H54 (cell line): ENCODE measurements at places on chromosomes 7 and 10.

DNA sequence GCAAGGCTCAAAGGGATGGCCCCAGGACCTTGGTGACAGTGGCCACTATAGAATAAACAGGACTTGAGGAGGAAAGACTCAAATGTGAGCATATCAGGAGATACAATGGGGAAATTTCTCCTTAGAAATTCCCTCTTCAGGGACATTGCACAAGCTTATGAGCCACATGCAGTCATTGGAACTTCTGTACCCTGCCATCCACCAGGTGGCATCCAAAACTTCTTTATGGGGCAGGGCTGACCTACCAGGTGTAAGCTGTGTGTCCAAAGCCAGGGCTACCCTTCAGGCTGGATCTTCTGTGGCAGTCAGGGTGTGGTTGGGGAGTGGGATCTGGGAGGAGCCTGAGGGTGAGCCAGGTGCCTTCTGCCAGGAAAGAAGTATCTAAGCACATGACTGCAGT is 36.6 kb upstream of the LRRC18 start:
- peak; percentile 15 for DNase-seq

DNA sequence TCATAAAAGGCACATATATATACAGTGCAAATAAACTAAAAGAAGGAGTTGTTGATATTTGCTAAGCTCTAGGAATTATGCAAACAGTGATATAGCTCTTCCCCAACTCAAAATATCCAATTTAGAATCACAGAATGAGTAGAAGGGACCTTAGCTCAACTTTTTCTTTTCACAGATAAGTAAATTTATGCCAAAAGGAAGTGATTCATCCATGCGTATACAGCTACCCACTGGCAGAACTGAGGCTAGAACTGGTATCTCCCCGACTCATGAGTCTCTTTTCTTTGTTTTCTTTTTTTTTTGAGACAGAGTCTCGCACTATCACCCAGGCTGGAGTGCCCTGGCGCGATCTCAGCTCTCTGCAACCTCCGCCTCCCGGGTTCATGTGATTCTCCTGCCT is 54.2 kb upstream of the SVIL start:
- DNase-seq, result peak; percentile 60

DNA sequence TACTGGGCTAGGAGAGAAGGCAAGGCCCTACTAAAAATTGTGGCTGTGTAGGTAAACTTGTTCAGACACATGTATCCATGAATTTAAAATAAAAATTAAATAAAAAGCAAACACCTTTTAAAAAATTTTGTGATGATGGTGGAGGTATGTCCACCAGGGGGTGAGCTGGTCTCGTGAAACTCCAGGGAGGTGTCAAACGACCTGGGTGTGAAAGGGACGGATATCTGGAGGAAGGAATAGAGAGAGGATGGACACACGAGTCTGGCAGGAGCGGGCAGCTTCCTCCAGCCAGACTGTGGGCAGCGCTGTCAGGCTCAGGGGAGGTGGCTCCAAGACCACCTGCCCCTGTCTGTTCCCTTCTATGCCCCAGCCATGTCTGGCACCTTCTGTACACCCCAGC is 34.8 kb upstream of the DMBT1 start:
- DNase-seq, result no peak

- DNase-seq, result no peak
These were observed 139.8 kb downstream of the FAM53B start for GRCh38 chr10:124604214-124605000.

GRCh38 chr7:132461032-132461592 is 115.2 kb downstream of the PLXNA4 start:
- DNase-seq, result no peak

- no peak for DNase-seq
These were observed 10.3 kb upstream of the HSPB1 start for GRCh38 chr7:76292213-76292573.

- DNase-seq, result no peak
These were observed 120.0 kb downstream of the UBE2H start for GRCh38 chr7:129832701-129833227.

GRCh38 chr7:129471402-129471827 is 30.9 kb upstream of the SMKR1 start:
- DNase-seq, result no peak

- DNase-seq, result no peak
These were observed 36.1 kb upstream of the ZNF518A start for GRCh38 chr10:96093948-96094347.

DNA sequence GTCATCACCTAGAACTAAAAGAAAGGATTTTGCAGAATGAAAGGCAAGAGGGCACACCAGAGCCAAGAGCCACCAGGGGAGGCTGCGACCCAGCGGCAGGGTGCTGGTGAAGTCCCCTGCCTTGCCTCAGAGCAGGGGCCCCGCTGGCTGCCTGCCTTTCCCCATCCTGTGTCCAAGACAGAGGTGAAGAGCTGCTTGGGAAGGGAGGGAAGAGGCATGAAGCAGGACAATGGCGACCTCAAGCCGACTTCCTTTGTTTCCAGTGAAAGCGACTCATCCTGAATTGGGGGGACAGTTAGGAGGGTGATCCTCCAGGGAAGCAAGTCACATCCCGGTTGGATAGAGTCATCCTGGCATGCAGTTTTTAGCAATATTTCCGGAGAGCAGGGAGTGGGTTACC is 255.5 kb upstream of the YAE1 start:
- no peak for DNase-seq

DNA sequence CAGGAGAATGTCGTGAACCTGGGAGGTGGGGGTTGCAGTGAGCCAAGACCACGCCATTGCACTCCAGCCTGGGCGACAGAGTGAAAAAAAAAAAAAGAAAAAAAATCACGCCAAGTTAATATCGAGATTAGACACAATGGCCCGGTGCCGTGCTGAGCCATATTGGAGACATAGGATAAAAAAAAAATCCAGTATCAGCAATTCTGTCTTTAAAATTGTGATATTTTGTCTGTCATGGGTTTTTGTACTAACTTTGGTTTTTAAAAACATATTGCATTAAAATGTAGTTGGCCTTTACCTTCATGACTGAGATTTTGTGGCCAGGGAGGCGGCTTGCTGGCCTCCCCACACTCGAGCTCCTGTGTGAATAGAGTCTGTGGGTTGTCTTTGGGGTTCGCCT is 62.8 kb upstream of the PITRM1 start:
- DNase-seq, result no peak

- DNase-seq, result no peak
These were observed 4.3 kb upstream of the RSBN1L start for GRCh38 chr7:77691892-77692491.

GRCh38 chr10:124482236-124482800 is 20.7 kb downstream of the LHPP start:
- DNase-seq, result no peak

GRCh38 chr10:3494131-3494837 is 290.7 kb downstream of the KLF6 start:
- no peak for DNase-seq
